Dorsolateral prefrontal cortex (tissue), 122 donors: ENCODE measurements at places on chromosomes 1 and 21. TPM values are rescaled to one million over a fixed set of nuclear protein-coding genes. Genes with fewer than 3 reads are reported as not detected.

Gene ETNK2
- 10.1 TPM for total RNA-seq

Gene NHLH1
- 1.0 TPM for total RNA-seq

Gene TMEM269
- total RNA-seq: 0.65 TPM

Gene LCE1B
- total RNA-seq: not detected

Gene TAL1
- total RNA-seq: 3.6 TPM

Gene TLCD4
- 65.8 TPM for total RNA-seq

Gene DR1
- total RNA-seq: 28.6 TPM

Gene C4BPA
- total RNA-seq: not detected

Gene DIO1
- not detected for total RNA-seq

Gene LCE1D
- total RNA-seq: not detected

Gene ILDR2
- 47.3 TPM for total RNA-seq

Gene PEAR1
- total RNA-seq: 7.4 TPM

Gene AZIN2
- 31.4 TPM for total RNA-seq

Gene RXRG
- total RNA-seq: 7.6 TPM

Gene FCRL5
- total RNA-seq: not detected

Gene PIK3C2B
- 62.5 TPM for total RNA-seq

Gene PPIAL4G
- 0.60 TPM for total RNA-seq

Gene DNM3
- total RNA-seq: 159 TPM

Gene TSPEAR
- 0.34 TPM for total RNA-seq

Gene KIF17
- 28.7 TPM for total RNA-seq
